ENCODE measurements at places on chromosomes 5 and 9.
A peak's percentile ranks its signal among the peaks of the same experiment; 100 is the strongest.

DNA sequence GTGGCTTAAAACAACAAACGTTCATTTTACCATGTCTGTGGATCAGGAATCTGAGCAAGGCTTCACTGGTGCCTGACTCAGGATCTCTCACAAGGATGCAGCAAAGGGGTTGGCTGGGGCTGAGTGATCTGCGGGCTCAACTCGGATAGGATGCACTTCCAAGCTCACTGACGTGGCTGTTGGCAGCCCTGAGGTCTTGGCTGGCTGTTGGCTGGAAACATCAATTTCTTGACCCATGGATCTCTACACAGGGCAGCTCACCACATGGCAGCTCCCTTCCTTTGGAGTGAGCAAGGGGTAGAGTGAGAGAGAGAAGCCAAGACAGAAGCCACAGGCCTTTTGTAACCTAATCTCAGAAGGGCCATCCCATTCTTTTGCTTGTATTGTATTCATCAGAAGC, 202.1 kb downstream of the NXNL2 start:
- no peak for DNase-seq

- DNase-seq: no peak
Observed at GRCh38 chr9:23979491-23979890, 153.5 kb upstream of the ELAVL2 start.

DNA sequence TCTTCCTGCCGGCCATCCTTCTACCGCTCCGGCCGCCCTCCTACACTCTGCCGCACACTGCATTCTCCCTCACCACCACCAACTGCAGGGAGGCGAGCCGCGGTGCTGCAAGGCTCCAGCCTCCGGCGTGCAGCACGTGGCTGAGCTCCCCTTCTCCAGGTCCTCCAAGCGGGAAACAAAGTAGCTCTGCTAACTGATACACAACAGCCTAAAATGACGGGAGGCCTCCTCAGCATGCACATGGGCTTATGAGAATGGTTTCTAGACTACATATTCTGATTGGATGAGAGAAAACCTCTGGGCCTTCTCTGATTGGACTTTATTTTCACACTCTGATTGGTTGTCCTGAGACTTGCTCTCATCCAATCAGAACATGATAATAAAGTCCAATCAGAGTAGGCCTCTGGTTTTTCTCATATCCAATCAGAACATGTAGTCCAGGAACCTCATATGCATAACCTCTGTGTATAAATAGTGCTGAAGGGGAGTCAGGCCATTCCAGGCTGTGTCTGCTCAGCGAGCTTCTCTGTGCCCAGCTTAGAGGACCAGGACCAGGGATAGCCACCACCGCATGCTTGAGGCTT, 27.0 kb upstream of the ZNF354B start:
- peak; percentile 40 for DNase-seq

- no peak for DNase-seq
Observed at GRCh38 chr5:142453932-142454331, 129.1 kb upstream of the SPRY4 start.

GRCh38 chr5:54873691-54874090, 111.7 kb downstream of the ESM1 start:
- no peak for DNase-seq

DNA sequence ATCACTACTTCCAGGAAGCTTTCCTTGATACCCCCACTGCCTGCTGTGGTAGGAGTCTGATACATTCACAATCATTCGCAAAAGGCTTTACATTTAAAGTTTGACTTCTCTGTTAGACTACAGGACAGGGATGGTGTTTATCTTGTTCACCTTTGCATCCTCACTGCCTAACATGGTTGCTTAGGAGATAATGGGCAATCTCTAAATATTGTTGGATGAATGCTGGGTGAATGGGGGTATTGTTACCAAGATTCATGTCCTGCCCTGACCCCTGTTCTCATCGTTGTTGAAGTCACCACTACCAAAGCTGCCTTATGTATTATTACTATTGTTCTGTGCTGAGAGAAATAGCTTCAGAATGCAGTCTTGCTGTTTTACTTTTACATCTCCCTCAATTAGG, 7.7 kb upstream of the TMEFF1 start:
- DNase-seq: no peak

- DNase-seq: no peak
Observed at GRCh38 chr9:86782831-86783230, 164.5 kb downstream of the GAS1 start.

DNA sequence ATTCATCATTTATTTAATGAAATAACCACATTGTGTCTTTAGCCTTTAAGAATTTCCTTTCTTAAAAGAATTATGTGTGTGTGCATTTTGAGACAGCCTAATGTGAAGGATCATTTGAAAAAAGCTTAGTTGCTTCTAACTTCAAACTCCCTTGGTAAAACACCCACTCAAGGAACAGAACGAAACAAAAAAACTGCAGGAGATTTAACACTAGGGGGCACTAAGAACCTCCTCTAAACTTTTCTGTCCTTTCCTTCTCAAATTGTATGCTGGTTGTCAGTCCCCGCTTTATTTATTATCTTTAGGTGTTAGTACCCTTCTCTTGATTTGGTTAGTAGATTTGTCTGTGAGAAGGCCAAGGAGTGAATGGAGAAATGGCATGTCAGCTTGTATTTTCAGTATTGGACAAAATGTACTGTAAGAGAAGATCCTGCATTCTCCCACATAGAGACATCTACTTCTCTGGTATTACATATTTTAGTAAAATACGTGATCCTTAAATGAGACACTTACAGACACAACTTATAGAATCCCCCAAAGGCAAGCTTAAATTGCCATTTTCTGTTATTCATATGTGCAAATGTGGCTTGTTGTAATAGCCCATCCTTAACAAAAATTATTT, 229.7 kb downstream of the MRPS30 start:
- DNase-seq: peak; percentile 56

- no peak for DNase-seq
Observed at GRCh38 chr5:178462816-178463215, 127.4 kb downstream of the COL23A1 start.

Measured in NCI-H1105 treated with DMSO at 0.1 percent for 48 hours (cell line).